Cortex of kidney (tissue), 1 donor: ENCODE measurements at places on chromosomes 5 and 9.

DNA sequence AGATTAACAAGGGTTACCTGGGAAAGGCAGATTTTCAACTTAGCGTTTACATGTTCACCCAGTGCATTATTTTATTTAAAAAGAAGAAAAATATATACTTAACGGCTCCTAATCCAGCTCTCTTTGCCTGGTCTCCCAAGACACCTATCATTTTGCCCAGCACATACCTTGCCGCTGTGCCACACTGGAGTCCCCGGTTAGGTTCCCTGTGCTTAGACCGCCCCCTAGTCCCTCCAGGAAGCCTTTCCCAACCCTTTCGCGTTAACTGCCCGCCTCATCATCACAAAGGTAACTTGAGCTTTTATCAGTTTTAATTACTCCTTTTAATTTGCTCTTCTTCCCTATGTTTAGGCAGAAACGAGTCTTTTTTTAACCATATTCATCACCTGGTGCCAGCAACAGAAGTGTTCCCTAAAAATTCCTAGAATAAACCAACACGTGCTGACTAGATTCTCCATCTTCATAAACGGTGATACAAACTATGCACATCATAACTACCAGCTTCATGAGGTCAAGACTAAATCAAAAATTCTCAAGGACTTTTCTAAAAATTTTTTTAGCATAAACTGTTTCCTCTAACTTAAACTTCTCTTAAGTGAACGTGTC, 19.7 kb downstream of the DNAJA1 start:
- DNase-seq, result no peak

- DNase-seq, result no peak
Measured at GRCh38 chr5:84016085-84016484, 295.4 kb upstream of the HAPLN1 start.

DNA sequence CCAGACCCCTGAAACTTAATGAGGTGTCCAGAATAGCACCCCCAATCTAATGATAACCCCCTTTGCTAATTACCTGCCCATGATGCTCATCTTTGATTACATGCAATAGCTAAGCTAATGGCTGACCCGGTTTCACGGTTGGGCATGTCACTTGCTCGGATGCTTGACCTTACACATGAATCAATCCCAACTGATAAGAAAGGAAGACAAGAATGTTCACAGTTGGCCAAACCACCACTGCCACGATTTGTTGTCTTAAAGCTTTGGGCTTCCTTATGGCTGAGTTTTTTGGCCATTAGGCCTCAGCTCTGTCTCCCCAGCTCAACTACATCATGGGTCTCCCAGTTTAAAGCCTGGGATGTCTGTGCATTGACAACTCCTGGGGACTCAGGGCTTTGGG, 53.1 kb upstream of the TGFBR1 start:
- DNase-seq, result no peak

- DNase-seq, result no peak
Measured at GRCh38 chr9:87518702-87519335, 21.2 kb downstream of the DAPK1 start.

GRCh38 chr5:76403766-76404222, 709 bp downstream of the IQGAP2 start:
- DNase-seq, result no peak

DNA sequence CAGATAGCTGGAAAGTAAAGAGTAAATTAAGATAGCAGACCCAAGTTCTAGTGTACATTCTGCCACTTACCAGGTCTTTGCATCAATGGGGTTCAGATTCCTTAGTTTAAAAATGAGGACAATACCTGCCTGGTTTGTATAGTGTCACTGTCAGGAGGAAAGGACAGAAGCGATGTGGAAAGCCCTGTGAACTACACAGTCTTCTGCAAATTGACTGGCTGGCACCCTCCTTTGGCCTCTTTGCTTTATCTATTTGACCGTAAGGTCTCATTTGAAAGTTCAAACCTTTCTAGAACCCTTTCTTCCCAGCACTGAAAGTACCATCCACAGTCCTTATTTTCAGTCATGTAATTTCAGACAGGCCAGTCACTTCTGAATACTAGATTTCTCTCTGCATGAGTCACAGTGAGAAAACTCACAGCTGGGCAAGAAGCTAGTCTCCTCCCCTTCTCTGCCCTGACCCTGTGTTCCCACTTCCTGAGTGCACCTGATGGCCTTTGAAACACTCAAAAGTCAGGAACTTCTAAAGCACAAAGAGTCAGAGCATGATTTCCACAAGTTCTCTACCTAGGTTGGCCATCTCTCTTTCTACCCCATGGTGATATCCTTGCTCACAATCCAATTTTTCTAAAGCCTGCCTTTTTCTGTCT, 91.3 kb upstream of the RASEF start:
- no peak for DNase-seq

- no peak for DNase-seq
Measured at GRCh38 chr5:76223696-76224095, 140.5 kb downstream of the SV2C start.

DNA sequence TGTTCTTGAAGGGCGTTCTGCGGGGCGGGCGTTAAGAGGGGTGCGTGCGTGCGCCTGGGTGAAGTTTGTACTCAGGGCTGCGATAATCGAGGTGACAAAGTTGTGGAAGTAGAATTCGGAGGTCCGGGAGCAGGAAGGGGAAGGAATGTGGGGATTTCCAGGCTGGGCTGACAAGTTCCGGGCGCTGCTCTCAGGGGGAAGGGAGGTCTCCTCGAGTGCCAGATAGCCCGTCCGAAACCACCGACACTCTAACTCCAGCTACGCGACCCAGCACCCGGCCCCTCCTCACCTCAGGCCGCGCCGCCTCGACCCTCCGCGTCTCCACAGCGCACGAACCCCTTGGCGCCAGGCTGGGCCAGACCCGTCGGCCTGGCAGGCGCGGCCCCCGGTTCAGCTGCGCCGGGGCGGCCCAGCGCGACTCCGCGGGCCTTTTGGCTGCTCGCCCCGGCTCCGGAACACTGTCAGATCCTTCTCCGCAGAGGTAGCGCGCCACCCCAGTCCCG, at the start of gene IL6ST:
IL6ST (minus strand) TSS at position 469 of the 503 bp plus-strand sequence. CDS start 18,685 bp downstream, outside the sequence.
- no peak for DNase-seq

- DNase-seq, result no peak
Measured at GRCh38 chr9:133779516-133780403, 41.6 kb upstream of the SARDH start.

- DNase-seq, result no peak
Measured at GRCh38 chr9:113901221-113901688, 25.1 kb downstream of the ZNF618 start.

DNA sequence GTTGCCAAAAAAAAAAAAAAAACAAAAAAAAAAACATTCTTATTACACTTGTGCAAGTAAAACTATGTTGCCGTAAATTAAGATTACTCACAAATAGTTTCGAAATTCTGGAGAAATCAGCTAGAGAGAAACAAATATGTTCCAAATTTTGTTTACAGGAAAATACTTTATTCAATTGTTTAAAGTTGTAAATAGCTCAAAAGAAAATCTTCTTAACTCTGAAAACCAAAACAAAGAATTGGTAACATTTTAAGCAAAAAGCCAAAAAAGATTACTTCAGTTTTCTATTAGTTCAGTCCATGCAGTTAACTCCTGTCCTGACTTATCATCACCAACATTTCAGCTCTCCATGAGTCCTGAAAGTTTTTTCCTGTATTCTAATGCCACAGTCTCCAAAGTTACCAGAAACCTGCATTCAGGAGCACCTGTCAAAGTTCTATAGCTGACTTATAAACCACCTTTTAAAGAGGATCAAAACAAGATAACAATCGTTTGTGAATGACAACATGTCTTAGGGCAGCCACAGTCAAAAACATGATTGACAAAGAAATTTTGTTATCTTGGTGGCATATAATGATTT, 194.1 kb downstream of the RANBP17 start:
- no peak for DNase-seq
